Calu3 (cell line): ENCODE measurements at places on chromosomes 7 and 10. TPM values are rescaled to one million over a fixed set of nuclear protein-coding genes. Genes with fewer than 3 reads are reported as not detected.

The ITPRID1 gene
- 0.95 and 3.8 TPM in 2 replicates for total RNA-seq

The SLC13A1 gene
- total RNA-seq = not detected in 2 replicates

The NPSR1 gene
- total RNA-seq = not detected in 2 replicates

GRCh38 chr7:28044825-28045224 is 135.8 kb downstream of the JAZF1 start:
- peaks cover 26% of the 10 kb centered on the region for H3K4me1 ChIP-seq
- no peaks in the 10 kb centered on the region for H3K27me3 ChIP-seq
- H3K36me3 ChIP-seq = no peaks in the 10 kb centered on the region
- H3K4me3 ChIP-seq = no peak overlapping the region

GRCh38 chr7:118436663-118437062 is 212.2 kb downstream of the ANKRD7 start:
- H3K4me1 ChIP-seq = peaks cover 8% of the 10 kb centered on the region
- no peak overlapping the region for H3K27ac ChIP-seq
- no peaks in the 10 kb centered on the region for H3K36me3 ChIP-seq
- H3K27me3 ChIP-seq = no peaks in the 10 kb centered on the region

DNA sequence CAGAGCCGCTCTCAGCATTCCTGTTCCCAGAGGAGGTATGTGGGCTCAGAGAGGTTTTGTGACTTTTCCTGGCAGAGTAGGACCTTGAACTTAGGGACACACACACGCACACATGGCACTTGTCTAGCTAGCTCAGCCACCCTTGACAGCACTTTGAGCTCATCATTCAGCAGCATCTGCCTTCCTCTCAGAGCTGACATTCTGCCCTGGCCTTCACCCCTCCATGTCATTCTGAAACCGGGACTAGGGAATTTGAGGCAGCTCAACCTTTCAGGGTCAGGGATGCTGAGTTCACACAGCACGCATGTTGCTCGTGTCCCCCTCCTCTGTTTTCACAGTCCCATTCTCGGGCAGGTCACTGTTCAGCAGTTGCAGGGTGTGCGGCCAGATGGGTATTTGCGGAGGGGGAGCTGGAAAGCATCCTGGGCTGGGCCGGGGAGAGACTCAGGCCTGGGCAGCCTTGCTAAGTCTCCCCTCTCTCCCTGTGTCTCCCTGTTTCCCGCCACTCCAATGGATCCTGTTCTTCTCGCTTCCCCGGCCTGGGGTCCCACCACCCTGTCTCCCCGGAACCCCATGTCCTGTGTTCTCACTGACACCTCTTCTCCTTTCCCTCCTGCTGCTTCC is 78.0 kb downstream of the COL13A1 start:
- no peak overlapping the region for H3K27ac ChIP-seq
- no peak for DNase-seq
- H3K4me1 ChIP-seq = peaks cover 10% of the 10 kb centered on the region
- H3K4me3 ChIP-seq = no peak overlapping the region
- H3K36me3 ChIP-seq = no peaks in the 10 kb centered on the region
- peaks cover 84% of the 10 kb centered on the region for H3K27me3 ChIP-seq

DNA sequence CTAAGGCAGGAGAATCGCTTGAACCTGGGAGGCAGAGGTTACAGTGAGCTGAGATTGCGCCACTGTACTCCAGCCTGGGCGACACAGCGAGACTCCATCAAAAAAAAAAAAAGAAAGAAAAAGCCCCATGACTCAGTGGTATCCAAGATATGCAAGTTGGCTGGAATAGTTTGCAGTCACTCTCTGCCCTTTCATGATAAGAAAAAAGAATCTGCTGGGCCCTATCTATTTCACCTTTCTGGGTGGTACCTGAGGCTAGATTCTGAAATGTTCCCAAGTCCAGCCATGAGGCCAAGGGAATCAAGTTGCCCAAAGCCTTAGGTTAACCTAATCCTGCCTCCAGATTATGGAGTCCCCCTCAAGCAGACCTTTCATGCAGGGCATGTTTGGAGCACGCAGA is 24.3 kb downstream of the NKX2-3 start:
- peaks cover 33% of the 10 kb centered on the region for H3K27me3 ChIP-seq
- H3K36me3 ChIP-seq = no peaks in the 10 kb centered on the region
- DNase-seq = no peak
- no peak overlapping the region for H3K27ac ChIP-seq

GRCh38 chr7:21352540-21353387 is 75.1 kb upstream of the SP4 start:
- peaks cover 14% of the 10 kb centered on the region for H3K4me1 ChIP-seq
- H3K4me3 ChIP-seq = no peak overlapping the region
- DNase-seq = no peak
- no peaks in the 10 kb centered on the region for H3K27me3 ChIP-seq
- H3K27ac ChIP-seq = no peak overlapping the region
